ENCODE measurements at places on chromosomes 7 and 10. TPM values are rescaled to one million over a fixed set of nuclear protein-coding genes. Genes with fewer than 3 reads are reported as not detected.

The CYP3A4 gene
- total RNA-seq: not detected

The PILRA gene
- 0.92 TPM for total RNA-seq

The ECHDC3 gene
- 5.7 TPM for total RNA-seq

The LIPF gene
- total RNA-seq: not detected

The SEMA3E gene
- total RNA-seq: 5.1 TPM

The KIN gene
- 11.3 TPM for total RNA-seq

The ATP6V0A4 gene
- 0.70 TPM for total RNA-seq

The LRMDA gene
- 3.5 TPM for total RNA-seq

The NCF1 gene
- not detected for total RNA-seq

The PAX4 gene
- not detected for total RNA-seq

The MCM10 gene
- total RNA-seq: 3.7 TPM

The CCDC172 gene
- total RNA-seq: not detected

The H2BK1 gene
- total RNA-seq: not detected

The JMJD1C gene
- total RNA-seq: 81.3 TPM

The TMEM196 gene
- not detected for total RNA-seq

The PTPRN2 gene
- total RNA-seq: 0.36 TPM

The HOXA7 gene
- not detected for total RNA-seq

The KLF14 gene
- total RNA-seq: not detected

The GIMAP8 gene
- not detected for total RNA-seq

The BUD23 gene
- 43.4 TPM for total RNA-seq

The CLDN15 gene
- total RNA-seq: 7.6 TPM

The FANK1 gene
- 3.3 TPM for total RNA-seq

The DPYSL4 gene
- total RNA-seq: 19.9 TPM

The CALHM2 gene
- 1.3 TPM for total RNA-seq

The CCDC146 gene
- total RNA-seq: 3.0 TPM

The HECW1 gene
- 0.65 TPM for total RNA-seq

The MMP21 gene
- total RNA-seq: not detected

The SLC26A3 gene
- not detected for total RNA-seq

Measured in chondrocyte (in vitro differentiated cells).